Anterior cingulate cortex (tissue), 58 donors: ENCODE measurements at places on chromosomes 1 and 21.

DNA sequence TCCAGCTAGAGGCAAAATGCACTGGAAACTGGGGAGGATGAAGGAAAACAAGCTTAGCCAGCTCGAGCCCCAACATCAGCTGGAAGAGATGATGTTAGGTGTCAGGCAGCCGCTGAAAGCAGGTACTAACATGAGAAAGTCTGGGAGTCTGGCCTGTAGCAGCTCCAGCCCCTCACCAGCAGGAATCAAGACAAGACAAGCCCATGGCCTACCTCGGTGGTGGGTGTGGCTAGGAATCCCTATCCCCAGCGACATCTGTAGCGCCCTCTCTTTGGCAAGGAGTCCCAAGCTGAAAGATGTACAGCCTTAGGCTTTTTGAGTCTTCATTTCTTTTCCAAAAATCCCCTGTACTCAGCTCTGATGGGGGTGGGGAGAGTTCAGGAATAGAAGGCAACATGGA, 2.6 kb downstream of the DLGAP3 start:
- DNase-seq = no peak

GRCh38 chr1:54950006-54950368, 30.4 kb upstream of the TMEM61 start:
- no peak for DNase-seq

- DNase-seq = no peak
Observed at GRCh38 chr1:247118946-247119446, 14.8 kb upstream of the ZNF669 start.

DNA sequence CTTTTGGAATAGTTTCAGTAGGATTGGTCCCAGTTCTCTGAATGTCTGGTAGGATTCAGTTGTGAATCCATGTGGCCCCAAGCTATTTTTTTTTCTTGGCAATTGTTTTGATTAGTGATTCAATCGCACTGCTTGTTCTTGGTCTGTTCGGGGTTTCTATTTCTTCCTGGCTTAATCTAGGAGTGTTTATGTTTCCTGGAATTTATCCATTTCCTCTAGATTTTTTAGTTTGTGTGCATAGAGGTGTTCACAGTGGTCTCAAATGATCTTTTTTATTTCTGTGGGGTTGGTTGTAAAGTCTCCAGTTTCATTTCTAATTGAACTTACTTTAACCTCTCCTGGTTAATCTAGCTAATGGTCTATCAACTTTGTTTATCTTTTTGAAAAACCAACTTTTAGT, 117.6 kb downstream of the NME7 start:
- DNase-seq = no peak

- DNase-seq = no peak
Observed at GRCh38 chr1:85976516-85977205, 179.9 kb downstream of the COL24A1 start.

DNA sequence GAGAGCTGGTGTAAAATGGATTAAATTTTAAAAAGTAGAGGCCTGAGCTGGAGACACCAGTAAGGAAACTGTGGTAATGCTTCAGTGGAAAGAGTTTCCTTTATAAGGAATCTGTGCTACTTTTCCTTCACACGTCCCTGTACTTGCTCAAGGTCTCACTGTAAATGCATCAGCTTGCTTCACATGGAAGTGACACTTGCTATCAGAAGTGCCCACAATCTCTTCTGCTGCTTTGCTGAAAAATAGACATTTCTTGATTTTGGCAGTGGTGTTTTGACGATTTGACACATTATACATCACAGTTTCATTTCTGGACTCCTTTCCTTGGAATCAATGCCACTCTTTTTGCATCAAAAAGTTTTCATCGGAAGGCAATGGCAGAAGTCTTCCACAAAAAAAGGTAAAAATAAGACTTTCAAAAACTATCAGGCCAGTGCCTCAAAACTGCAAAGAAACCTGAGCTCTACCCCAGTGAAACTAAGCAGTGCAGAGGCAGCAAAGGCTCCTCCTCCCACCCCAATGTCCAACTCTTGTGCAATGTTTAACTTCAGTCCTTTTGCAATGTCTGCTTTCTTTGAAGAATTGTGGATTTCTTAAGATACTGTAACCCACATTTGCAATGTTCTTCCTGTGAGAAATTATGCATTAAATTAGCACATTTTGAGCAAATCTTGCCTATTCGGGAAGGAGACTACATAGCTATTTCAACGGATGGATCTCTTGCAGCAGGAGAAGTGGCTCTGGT, 18.4 kb upstream of the TSPAN2 start:
- DNase-seq = no peak
